ENCODE measurements at places on chromosomes 7 and 10.

GRCh38 chr10:100357059-100357858 lies 10.2 kb downstream of the SCD start:
- DNase-seq: no peak

DNA sequence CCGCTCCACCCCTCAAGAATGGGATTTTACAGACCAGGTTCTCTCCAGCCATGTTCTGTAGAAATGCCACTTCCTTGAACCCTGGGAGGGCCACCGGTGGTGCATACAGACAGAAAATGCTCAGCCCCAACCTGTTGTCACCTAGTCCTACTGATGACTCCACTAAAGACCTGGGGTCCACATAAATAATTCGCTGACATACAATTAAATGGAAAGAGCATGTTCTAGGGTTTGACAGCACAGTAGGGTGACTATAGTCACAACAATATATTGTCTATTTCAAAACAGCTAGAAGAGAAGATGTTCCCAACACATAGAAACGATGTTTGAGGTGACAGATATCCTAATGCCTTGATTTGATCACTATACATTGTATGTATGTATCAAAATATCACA lies 155.6 kb upstream of the NEBL start:
- no peak for DNase-seq

GRCh38 chr7:153523320-153524015 lies 528.7 kb upstream of the DPP6 start:
- no peak for DNase-seq

GRCh38 chr7:30303312-30304039 lies 19.1 kb downstream of the ZNRF2 start:
- no peak for DNase-seq

- peak; percentile 62 for DNase-seq
Measured at GRCh38 chr10:70324339-70324861, 40.6 kb upstream of the NPFFR1 start.

GRCh38 chr10:118692872-118693271 lies 61.9 kb downstream of the CACUL1 start:
- no peak for DNase-seq

- DNase-seq: peak; percentile 87
Measured at GRCh38 chr10:100878291-100878910, 34.4 kb upstream of the SLF2 start.

DNA sequence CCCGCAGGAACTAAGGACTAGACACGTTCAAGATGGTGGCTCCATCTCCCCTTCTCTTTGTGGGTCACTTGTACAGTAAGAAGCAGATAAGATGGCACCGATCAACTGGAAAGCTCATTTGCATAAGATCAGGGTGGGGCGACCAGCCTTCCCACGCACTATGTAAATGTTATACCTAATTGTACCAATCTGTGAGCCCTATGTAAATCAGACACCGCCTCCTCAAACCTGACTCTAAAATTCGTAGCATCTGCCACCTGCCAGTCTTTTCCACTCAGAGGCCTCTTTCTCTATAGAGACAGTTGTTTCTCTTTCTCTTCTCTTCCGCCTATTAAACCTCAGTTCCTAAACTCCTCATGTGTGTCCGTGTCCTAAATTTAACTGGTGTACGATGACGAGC lies 324.5 kb downstream of the PHF14 start:
- DNase-seq: no peak

- no peak for DNase-seq
Measured at GRCh38 chr10:101091546-101092290, 29.9 kb downstream of the KAZALD1 start.

GRCh38 chr10:104197364-104197763 lies 34.8 kb downstream of the CFAP43 start:
- no peak for DNase-seq

DNA sequence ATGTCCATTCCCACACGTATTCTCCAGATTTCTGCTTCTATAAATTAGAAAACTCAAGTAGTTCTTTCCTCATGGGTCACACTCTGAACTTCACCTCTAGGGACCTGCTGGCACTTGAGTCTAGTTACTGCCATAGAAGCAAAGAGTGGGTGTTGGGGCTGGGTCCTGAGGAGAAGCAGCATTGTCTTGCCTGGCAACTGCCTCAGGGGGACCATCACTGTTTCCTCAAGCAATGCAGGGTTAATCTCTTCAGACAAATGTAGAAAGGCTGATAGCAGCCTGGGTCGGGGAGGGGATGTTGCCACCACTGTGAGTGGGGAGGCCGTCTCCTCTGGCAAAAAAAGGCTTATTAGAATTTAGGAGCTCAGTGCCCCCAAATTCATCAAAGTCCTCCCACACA lies 20.2 kb upstream of the PAPSS2 start:
- DNase-seq: no peak

GRCh38 chr7:92402920-92403759 lies 44.1 kb upstream of the GATAD1 start:
- no peak for DNase-seq

GRCh38 chr7:143411976-143412708 lies 3.5 kb upstream of the EPHA1 start:
- no peak for DNase-seq

GRCh38 chr7:98514211-98515031 lies 102.7 kb upstream of the NPTX2 start:
- no peak for DNase-seq

GRCh38 chr7:72234086-72234485 lies 178.1 kb downstream of the CALN1 start:
- DNase-seq: no peak

DNA sequence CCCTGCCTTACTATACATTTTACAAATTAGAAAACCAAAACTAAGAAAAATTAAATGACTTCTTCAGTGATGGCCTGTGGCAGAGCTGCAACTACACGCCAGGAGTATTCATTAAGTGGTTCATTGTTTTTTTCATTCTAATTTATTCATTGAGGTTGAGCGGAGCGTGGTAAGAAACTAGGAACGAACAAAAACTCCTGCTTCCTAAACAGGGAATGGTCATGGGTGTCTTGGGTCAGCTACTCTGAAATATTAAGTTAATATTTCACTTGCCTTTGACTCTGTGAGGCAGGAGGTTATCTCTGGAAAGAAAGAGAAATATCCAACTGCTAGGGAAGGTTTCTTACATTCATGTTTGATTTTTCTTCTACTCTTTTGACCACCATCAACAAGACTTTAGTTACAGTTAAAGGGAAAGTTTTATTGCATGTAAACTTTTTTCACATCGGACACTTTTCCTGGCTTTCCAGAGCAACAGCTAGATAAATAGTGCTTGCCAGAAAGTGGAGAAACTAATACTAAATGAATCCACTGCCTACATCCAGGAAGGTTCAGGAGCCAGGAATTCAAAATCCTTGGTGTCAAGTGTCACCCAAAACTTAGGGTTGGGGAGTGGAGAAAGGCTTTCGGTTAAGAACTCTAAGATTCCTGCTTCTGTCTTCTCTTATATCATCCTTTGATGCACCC lies 896 bp upstream of the GNG11 start:
- DNase-seq: no peak

Data from common myeloid progenitor, CD34-positive (primary cell).